ENCODE measurements at places on chromosomes 2 and 18.

- no peak for DNase-seq
Measured at GRCh38 chr2:105640246-105640645, 104.5 kb upstream of the NCK2 start.

- no peak for DNase-seq
Measured at GRCh38 chr2:221197225-221197856, 374.8 kb downstream of the EPHA4 start.

- DNase-seq = no peak
Measured at GRCh38 chr18:12428923-12429322, 21.2 kb downstream of the PRELID3A start.

GRCh38 chr18:59282341-59282740 is 9.1 kb upstream of the RAX start:
- DNase-seq = no peak

- DNase-seq = no peak
Measured at GRCh38 chr18:40004246-40004645, 1950.8 kb upstream of the PIK3C3 start.

GRCh38 chr2:53782676-53783075 is 4.1 kb downstream of the ASB3 start:
- no peak for DNase-seq

GRCh38 chr18:36348971-36349417 is 51.5 kb downstream of the FHOD3 start:
- DNase-seq = no peak

- no peak for DNase-seq
Measured at GRCh38 chr18:34809451-34810072, 99.5 kb downstream of the DTNA start.

GRCh38 chr18:30248056-30248455 is 794.5 kb downstream of the DSC3 start:
- DNase-seq = no peak

GRCh38 chr2:121555008-121555407 is 24.3 kb downstream of the RNU4ATAC start:
- no peak for DNase-seq

GRCh38 chr2:236193026-236193425 is 24.8 kb upstream of the GBX2 start:
- no peak for DNase-seq

GRCh38 chr2:96762529-96763311 is 2.0 kb downstream of the CNNM4 start:
- DNase-seq = no peak

- DNase-seq = no peak
Measured at GRCh38 chr2:100110614-100111000, 31.8 kb downstream of the AFF3 start.

- no peak for DNase-seq
Measured at GRCh38 chr2:155872396-155872795, 460.1 kb downstream of the NR4A2 start.

- no peak for DNase-seq
Measured at GRCh38 chr2:36146765-36147164, 208.8 kb upstream of the CRIM1 start.

GRCh38 chr2:156455361-156455975 is 19.3 kb downstream of the GPD2 start:
- no peak for DNase-seq

GRCh38 chr2:188146888-188147287 is 144.8 kb upstream of the GULP1 start:
- DNase-seq = no peak

GRCh38 chr2:149544692-149545091 is 42.9 kb downstream of the MMADHC start:
- no peak for DNase-seq

DNA sequence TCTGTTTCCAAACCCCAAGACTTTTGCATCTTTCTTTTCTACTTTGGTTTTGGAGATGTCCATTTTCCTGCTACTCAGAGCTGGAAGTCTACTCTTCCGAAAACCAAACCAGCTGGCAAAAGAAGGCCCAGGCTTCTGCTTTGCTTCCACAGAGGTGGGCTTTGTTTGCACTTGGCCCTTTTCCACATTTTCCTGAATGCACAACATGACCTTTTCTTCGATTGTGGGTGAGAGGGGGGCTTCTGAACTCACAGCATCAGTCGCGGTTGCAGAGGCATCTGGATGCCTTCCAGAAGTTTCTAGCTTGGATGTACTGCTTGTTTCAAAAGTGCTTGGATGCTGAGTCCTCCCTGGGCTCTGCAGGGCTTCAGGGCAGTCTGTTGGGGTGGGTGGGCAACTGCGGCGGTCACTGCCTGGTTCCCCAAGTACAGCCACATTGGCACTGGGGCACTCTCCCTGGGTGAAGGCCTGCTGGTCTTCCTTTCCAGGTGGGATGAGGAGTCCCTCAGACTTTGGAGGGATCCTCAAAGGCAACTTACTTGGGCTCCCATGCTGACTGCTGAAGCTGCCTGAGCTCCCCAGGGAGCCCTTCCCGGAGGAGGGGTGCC is 112.3 kb upstream of the LYPD1 start:
- DNase-seq = no peak

DNA sequence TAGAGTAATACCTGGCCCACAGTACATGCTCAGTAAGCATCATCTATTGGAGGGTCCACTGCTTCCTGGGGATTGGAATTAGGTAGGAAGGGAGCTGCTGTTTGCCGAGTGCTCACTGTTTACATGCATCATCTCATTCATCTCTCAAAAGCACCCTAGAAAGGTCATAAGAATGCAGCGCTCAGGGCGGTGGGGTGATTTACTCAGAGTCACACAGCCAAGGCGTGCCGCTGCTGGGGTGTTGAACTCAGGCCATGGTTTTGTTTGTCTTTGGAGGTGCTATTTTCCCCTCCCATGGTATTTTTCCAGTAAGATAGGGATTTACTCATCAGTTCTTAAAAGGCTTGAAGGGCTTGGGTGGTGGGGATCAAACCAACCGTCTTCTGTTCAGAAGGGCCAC is 227.5 kb downstream of the LDLRAD4 start:
- no peak for DNase-seq

DNA sequence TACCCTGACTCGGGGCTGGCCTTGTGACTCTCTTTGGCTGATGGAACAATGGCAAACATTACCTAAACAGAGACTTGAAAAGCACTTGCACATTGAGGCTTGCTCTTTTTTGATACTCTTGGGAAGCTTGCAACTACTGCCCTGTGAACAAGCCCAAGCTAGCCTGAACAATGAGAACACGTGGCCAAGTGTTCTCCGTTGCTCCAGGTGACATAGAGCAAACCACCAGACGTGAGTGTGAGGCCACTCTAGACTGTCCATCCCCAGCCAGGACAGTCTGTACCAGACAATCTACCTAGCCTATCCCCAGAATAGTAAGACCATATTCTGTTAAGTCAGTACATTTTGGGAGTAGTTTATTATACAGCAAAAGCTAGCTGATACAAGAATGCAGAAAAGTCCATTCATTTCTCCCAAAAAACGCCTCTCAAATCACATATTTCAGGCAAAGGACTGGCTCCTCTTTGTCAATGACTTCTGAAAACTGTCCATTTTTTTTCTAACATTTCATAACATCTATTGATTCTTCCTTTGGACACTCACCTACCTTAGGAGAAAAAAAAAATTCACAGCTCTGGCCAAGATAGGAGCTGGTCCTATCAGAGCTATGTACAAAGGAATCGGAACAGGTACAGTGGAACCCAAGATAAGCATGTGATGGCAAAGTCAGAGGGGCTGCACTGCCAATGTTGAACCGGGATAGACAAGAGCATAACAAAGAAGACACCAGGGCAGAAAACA is 142.1 kb upstream of the PKDCC start:
- no peak for DNase-seq

DNA sequence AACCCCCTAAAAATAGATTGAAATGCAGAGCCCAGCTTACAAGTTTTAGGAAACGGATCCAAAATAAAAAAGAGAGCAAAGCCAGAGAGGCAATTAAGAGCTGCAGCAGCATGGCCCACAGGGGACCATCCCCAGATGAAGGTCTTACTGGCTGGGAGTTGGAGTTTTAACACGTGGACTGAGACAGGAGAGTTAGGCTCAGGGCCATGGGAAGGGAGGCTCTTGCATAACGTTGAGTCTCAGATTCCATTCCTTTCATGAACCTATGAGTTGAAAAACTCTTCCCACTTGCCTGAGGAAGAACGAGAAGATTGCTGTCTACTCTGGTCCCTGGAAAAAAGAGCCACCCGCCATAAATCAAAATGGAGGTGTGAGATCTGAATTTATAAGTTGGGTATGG is 101.8 kb upstream of the NDUFV2 start:
- no peak for DNase-seq

DNA sequence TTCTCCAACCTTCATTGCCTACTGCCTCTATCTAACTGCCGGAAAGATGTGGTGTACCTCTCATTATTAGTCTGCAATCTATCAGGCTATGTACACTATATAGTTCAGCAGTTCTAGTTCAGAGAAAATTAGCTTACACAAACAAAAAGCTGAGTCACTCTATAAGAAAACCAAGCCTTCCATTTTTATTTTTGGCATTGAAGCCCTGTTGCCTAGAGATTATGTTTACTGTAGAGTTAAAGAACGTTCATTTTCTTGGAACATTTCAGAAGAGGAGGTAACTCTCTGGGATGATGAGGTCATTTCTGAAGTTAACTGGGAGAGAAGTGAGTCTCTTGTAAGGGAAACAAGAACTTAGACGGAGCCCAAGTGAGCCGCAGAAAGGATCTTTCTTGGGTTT is 133.5 kb downstream of the FAM124B start:
- DNase-seq = no peak

GRCh38 chr18:47794725-47795433 is 135.6 kb downstream of the SMAD2 start:
- DNase-seq = no peak

- no peak for DNase-seq
Measured at GRCh38 chr2:47189635-47190034, 34.5 kb upstream of the STPG4 start.

GRCh38 chr2:2703172-2703571 is 372.1 kb upstream of the MYT1L start:
- DNase-seq = no peak

DNA sequence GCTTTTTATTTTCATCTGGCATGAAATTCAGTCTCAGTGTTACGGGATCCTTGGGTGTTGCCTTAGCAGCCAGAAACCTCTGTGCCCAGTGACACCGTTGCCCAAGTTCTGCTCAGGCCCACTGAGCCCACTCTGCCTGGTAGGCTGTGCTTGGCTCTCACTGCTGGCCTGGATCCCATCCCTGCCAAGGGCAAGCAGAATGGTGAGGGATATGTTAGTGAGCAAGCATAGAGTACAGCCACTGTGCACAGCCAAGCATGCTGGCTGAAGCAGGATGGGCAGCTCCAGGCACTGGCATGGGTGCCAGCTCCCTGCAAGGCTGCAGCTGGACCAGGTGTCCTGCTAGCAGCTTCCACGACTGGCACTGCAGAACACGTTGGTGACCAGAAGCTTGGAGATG is 194.7 kb upstream of the TFPI start:
- no peak for DNase-seq

DNA sequence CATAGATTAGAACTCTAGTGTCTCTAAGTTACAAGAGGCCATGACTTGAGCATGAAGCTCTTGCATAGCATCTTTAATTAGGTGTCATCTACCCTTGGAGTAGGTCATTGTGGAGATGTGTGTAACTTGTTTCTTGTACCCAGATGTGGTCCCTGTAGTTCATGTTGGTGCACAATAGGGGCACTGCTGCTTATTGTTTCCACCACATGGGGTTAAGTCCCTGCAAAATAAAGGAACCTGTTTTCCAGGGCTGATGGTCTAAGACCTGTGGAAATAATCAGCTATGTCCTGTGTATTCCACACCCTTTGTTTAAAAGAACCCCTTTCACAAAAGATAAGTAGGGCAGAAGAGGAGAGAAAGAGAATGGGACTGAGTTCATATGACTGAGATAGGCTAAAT is 28.6 kb downstream of the ASXL3 start:
- DNase-seq = no peak

GRCh38 chr2:192544371-192544955 is 349.7 kb upstream of the TMEFF2 start:
- DNase-seq = no peak

- no peak for DNase-seq
Measured at GRCh38 chr2:129400826-129401225, 578.6 kb upstream of the RAB6C start.
